ENCODE measurements at places on chromosomes 16 and 17.
A peak's percentile ranks its signal among the peaks of the same experiment; 100 is the strongest.

- DNase-seq: peak; percentile 19
Measured at GRCh38 chr16:77169650-77170236, 21.2 kb upstream of the MON1B start.

DNA sequence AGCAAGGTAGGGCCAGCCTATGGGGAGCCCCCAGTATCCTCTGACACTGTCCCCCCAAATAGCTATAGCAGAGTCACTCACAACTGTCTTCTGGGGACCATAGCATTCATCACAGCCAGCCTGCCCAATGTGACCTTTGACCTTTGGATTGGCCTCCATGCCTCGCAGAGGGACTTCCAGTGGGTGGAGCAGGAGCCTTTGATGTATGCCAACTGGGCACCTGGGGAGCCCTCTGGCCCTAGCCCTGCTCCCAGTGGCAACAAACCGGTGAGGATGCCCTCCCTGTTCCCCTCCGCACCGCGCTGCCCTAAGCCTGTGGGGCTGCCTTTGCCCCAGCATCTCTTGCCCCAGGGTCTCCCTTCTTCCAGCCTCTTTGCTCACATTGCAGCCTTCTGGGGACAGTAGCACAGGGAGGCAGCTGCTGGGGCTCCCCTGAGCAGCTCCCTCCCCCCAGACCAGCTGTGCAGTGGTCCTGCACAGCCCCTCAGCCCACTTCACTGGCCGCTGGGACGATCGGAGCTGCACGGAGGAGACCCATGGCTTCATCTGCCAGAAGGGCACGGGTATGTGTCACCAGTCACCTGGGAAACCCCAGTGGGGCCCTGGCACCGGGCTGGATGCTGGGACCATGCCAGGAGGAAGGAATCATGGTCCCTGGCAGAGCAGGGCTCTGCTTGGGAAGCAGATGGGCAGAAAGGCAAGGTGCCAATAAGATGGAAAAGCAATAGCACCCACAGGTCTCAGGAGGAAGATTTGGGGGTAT lies 61.1 kb downstream of the MRC2 start:
- DNase-seq: no peak

GRCh38 chr17:7557147-7557764 lies 1.3 kb upstream of the TNFSF13 start:
- DNase-seq: no peak

DNA sequence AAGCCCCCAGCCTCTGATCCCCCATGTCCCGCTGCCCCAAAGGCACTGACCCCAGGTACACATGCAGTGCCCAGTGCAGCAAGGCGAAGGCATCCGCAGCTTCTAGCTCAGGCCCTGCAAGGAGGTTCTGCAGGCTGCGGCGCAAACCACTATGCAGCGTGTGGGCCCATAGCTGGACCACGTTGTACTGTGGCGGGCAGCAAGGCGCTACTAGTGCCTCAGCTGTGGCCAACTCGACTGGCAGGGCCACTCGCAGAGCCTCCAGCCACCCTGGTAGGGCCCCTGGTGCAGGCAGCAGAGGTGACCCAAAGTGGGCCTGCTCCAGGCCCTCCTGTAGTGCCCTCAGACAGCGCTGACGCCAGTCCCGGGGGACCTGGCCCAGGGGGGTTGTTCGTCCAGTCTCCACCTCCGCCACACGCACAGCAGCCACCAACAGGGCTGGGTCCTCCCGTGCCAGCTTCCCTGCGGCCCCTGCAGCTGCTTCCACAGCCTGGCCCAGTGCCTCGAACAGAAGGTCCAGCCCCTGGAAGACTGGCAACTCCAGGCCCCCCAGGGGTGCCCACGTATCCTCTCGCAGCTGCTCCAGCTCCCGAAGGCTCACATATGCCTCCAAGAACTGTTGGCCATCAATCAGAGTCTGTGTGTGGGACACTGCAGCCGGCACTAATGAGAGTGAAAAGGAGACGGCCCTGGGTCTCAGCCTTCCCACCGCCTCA lies 2.6 kb downstream of the EXOC3L1 start:
- DNase-seq: no peak

GRCh38 chr16:85715169-85716021 lies 26.6 kb upstream of the GINS2 start:
- DNase-seq: peak; percentile 96

DNA sequence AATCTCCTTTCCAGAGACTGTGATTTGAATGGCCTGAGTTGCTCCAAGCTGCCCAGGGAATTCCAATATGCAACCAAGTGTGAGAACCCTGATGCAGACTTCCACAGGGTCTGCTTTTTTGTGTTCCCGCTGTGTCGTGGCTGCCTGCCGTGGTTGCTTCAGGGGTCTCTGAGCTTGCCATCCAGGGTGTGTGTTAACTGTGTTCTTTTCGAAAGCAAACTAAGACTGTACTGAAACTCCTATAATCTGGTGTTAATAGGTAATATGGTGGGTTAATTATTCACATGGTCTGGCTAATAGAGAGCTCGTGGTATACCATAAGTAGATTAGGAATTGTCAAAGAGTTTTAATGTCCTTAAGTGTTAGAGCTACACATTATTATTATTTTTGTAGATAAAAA lies 20.7 kb downstream of the UBN1 start:
- DNase-seq: no peak

GRCh38 chr16:81060576-81061306 lies 16.3 kb downstream of the C16orf46 start:
- no peak for DNase-seq
